Fibroblast of skin of scalp (primary cell): ENCODE measurements at places on chromosomes 3 and 15.
A peak's percentile ranks its signal among the peaks of the same experiment; 100 is the strongest.

DNA sequence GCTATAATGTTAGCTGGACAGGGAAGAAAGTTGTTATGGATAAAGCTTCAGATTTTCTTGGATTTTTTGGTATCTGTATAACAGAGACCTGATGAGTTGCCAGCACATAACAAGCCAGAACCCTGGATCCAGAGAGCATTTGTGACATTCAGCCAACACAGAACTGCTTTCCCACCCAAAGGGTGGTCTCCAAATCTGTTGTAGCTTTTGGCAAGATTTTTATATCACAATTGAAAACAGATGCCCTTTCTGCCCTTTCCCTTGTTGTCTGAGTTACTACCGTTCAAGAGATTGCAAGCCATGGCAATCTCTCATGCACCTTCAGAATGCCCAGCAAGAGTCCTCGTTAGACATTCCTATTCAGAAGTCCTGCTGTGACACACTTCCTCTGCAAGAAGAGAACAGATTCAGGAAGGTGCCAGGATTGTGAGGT lies 107.6 kb upstream of the FGF7 start:
- peak; percentile 52 for DNase-seq

DNA sequence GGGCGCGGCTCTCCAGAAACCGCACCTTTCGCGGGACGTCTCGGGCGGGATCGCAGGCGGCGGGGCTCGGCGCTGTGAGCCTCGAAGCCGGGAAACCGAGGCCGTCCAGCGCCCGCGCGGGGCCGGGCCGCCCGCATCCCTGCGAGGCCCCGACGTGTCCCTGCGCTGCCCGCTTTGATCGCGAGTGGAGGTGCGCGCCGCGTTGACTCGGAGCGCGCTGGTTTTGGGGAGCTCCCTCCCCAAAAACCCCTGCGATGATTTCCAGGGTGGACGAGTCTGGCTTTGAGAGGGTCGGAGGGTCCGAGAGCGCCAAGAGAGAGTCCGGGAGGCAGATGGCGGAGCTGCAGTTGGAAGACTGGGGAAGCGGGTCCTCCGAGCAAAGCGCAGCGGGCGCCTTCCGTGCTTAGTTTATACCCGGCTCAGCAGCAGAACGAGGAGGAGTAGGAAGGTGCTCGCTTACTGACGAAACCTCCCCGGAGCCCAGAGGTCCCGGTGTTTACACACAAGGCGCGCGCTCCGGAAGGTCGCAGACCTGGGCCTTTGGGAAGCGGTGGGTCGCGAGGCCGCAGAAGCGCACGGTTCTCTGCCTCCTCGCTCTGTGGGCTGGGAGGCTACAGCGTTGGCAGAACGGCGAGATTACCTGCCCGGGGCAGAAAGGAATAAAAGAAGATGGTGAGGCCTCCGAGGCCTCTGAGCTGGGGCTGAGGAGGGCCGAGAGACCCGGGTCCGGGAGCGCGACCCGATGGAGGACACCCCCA lies 687 bp downstream of the ALDH1A3 start:
- no peak for DNase-seq

DNA sequence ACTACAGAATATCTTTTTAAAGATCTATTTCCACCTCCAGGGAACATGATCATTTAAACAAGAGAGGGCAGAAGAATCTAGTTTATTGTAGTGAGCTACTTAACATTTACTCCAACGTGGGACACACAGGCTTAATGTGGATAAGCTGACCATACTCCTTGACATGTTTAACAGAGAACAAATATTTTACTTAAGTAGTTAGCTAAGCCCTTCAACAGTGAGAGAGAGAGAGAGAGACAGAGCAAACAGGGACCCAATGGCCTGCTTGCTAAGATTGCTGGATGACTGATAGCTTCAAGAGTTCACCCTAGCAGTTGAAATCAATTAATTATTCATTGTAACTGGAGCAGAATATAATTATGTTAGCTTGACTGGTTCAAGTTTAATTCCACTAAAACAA lies 158.6 kb downstream of the ADAM10 start:
- DNase-seq = no peak

GRCh38 chr15:85306946-85307686 lies 73.3 kb upstream of the AKAP13 start:
- DNase-seq = no peak

DNA sequence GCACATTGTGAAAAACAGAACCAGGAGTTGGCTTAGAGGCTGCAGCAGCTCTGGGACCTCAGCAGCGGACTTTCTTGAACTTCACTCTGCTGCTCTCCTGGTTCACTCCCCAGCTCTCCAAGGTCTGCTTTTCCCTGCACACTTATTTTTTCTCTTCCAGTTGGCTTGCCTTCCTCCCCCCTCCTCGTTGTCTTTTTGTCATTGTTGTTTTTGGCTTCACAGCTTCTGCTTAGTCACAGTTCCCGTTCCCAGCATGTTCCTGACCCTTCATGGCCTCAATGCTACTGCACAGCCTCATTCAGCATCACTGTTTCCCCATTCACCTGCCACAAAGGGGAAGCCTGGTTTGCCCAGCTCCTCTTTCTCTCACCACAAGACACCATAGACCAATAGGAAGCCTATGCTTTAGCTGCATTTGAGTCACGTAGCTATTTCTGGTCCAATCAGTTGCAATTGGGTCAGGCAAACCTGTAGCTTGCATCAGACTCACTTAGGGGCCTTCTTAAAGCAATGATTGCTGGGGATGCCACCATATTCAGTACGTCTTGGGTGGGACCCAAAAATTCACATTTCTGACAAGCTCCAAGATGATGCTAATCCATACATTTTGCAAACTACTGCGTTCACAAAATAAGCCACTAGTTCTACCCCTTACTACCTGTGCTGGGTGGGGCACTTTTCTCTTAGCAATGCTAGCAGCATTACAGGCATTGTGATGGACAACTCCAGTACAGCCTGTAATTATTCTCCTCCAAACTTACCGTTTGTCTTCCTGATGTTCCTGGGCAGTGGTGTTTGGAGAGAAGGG lies 7.8 kb upstream of the SUMF1 start:
- DNase-seq = peak; percentile 40

DNA sequence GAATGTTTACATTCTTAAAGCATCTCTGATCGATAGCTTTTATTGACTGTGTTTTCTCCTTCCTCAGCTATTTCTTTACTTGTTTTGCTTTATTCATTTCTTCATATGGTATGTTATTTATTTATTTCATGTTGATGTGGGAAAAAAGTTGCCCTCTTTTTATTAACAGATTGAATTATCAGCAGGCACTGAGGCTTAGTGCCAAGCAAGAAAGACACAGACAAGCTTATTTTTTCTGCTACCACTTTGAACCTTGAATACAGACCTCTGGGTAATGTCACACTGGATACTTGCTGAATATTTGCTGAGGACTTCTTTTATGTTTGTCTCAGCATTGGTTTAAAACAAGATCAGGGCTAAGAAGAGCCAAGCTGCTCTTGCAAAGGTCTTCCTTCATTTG lies 162.0 kb upstream of the CNTN6 start:
- no peak for DNase-seq

- DNase-seq = peak; percentile 86
Observed at GRCh38 chr3:64143409-64144130, 81.7 kb downstream of the PRICKLE2 start.

DNA sequence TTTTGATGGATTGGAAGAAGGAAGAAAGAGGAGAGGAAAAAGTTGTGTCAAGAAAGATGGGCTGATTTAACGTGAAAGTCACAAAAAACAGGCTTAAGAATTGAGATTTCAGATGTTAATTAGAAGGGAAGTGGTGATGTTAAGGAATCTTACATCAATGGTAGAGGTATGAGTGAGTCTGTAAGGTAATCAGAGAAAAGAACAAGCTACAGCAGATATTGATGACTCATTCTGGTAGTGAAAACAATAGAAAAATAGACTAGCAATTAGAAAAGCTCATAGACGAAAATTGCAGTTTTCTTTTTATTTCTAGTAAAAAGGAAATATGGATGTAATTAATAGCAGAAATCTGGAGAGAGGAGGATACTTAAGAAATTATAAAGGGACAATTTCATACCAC lies 559.6 kb downstream of the MCTP2 start:
- DNase-seq = no peak

- DNase-seq = peak; percentile 50
Observed at GRCh38 chr3:29605845-29606244, 325.0 kb downstream of the RBMS3 start.

DNA sequence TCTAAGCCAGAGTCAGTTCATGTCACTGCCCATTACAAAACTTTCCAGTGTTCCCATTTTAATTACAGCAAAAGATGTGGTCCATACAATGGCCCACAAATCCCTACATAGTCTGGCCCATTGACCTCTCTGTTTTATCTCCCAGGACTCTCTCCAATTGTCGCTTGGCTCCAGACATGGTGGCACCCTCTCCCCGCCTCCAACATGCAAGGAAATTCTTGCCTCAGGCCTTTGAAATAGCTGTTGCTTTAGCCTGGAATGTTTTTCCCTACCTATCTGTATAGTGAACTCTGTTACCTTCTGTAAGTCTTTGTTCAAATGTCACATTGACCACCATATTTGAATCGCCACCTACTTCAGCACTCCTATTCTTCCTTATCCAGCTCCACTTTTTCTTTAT lies 377.3 kb upstream of the MCTP2 start:
- no peak for DNase-seq

GRCh38 chr3:48881652-48882114 lies 17.0 kb downstream of the SLC25A20 start:
- no peak for DNase-seq

DNA sequence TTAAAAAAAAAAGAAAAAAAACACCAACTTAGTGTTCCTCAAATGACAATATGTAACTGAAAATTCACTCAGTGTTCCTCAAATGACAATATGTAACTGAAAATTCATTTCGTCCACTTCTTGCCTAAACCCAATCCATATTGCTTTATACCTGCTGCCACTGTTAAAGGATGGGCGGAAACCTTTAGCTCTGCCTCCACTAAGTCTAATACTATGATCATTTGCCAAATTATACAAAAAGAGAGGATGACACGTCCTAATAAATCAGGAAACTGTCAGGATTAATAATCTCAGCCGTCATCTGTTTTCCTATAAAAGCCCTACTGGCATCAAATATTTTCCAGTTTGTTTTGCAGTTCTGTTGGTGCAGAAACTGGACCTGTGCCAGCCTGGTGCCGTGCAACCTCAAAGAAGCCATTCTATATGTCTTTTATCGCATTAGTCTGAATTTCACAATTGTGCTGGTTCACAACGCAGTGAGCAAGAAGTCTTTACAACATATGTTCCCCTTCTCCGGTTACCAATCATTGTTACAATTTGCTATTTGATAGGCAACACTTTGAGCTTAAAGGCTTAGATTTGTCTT lies 160.4 kb upstream of the KCNH8 start:
- DNase-seq = no peak

DNA sequence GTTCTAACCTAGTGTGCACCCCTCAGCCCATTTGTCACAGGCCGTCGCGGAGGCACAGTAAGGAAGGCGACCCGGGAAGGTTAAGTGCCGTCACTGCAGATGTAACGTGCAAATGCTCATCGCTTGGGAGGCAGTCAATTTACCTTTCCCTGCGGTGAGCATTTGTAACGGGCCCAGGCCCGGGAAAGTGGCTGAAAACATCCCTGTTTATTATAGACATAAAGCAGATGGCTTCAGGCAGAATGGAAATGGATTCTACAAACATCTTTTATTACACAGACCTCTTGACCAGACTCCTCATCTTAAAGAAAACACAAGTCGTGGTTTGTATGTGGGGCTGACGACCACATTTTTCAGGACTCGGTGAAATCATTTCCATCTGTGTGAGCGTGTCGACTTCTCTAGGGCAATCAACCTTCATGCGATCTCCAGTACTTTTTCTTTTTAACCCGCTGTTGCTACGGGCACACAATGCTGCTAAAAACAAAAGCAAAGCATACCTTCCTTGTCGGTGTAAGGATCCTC lies 43.6 kb downstream of the NMNAT3 start:
- DNase-seq = peak; percentile 4

DNA sequence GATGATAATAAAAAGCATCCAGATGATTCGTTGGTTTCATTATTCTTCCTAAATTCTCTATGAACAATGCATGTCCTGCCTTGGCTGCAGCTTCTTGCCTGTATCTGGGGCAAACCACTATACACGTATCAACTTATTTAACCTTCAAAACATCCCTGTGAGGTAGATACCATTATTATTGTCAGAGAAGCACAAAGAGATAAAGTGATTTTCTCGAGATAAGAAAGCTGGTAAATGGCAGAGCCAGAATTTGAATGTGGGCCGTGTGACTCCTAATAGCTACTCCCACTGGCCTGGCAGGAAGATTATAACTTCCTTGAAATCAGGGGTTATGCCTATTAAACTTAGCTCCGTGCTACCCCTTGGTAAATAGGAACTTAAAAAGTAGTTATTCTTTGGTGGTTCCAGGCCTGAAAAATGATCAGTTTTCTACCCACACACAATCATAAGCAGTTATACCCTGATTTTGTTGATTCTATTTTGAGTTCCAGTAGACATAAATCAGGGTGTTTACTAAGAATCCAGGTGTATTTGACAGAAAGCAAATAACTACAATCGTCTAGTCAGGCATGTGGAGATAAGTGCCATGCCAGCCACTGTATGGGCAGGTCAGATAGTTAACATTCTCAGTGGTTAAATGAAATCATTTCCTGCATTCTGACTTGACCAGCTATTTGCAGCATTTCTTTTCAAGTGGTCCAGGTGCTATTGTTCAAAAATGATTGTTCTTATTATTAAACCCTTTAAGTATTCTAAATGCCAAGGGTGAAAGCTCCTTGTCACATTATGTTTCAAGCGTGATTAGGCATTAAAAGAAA lies 99.2 kb upstream of the LRRN1 start:
- DNase-seq = no peak

- no peak for DNase-seq
Observed at GRCh38 chr3:84265768-84266167, 693.0 kb upstream of the CADM2 start.

DNA sequence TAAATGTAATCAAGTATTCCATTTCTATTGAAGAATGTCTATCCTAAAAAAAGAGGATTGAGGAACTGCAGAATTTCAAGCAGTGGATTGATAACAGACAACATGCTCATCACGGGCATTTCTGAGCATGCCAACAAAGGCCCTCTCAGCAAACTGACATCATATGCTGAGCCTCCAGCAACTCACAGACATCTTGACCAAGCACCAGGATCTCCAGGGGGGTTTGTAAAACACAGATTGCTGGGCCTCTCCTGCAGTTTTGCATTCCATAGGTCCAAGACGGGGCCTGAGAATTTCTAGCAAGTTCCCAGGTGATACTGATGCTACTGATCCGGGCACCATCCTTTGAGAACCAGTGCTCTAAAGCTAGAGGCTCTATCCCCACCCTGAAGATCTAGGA lies 85.0 kb downstream of the FOXP1 start:
- no peak for DNase-seq

DNA sequence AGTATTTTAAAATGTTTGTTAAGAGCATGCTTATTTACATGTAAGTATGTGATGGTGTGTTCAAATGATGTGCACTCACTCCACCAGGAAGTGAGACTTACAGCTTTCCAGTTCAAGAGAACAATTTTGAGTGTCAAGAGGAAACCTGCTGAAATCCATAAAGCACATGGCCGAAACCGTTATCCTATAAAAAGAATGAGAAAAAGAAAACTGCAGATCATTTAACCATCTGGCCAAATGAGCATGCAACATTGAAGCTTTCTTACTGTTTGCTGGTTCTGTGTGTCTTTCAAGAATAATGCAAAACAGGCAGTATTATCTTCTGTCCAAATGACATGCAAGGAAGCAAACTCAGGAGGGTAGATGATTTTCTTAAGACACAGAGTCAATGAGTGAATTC lies 26.3 kb downstream of the GABRR3 start:
- DNase-seq = no peak

- no peak for DNase-seq
Observed at GRCh38 chr3:33060609-33061337, 36.2 kb downstream of the GLB1 start.
